ENCODE measurements at places on chromosomes 16 and 17.

DNA sequence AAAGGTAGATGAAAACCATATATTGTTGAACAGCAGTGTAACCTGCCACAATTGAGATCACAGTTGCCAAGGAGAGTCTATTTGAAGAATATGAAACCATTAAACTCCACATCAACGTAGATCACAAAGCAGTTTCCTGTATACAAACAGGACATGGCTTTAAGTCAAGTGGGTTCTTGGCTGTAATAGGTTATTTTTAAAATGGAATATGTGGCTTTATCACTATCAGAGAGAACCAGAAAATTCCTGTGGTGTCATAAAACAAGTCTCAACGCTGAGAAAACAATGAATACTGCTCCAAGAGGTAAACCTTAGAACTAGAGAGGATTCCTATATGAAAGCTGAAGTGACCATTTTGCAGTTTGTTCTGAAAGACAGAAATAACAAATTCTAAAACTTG, 999.7 kb downstream of the CDH11 start:
- no peak for DNase-seq

DNA sequence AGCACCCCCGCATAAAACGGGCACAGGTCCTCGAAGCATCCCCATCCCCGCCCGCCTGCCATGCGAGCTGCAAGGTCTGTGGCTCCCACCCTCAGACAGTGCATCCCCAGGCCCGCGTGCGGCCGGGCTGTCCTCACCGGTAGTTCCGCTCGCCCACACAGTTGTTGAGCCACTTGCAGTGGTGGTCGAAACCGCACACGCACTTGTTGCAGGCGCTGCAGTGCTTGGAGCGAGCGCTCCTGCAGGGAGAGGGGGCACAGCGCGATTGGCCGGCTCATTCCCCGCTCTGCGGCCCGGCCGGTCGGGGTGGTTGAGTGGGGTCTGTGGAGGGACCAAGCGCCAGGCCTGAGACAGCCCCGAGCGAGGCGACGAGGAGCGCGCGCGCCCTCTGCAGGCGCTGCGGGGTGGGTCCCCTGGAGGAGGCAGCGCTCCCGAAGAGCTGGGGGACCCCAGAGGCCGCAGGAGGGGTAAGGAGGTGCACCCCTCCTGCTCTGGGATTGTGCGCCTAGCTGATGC, 6.0 kb upstream of the TPPP3 start:
- DNase-seq = no peak

GRCh38 chr17:7747635-7748071, 30.1 kb downstream of the DNAH2 start:
- DNase-seq = no peak

DNA sequence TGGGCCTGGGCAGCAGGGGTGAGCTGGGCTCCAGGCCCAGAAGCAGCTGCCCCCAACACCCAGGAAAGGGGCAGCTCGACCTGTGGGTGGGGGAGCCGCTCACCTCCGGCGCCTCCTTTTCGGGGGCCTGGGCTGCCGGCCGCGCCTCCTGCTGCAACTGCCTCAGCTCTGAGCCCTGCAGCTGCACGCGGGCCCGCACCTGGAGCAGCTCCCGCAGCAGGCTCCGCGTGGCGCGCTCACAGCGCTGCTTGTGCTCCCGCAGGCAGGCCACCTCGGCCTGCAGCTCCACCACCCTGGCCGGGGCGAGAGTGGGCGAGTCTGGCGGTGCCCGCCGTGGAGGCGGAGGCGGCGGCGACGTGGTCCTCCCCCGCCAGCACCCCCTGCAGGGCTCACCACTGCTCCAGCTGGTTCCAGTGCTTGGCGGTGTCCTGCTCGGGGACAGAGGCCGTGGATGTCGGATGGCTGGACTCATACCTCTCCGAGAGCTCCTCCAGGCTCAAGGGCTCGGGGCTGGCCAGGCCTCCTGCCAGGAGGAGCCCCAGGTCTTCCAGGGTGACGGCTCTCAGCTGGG, 868 bp downstream of the CCDC154 start:
- DNase-seq = no peak

- DNase-seq = no peak
Measured at GRCh38 chr16:63289834-63290460, 1253.7 kb upstream of the CDH8 start.

- DNase-seq = no peak
Measured at GRCh38 chr17:74156878-74157277, 46.6 kb upstream of the RPL38 start.

DNA sequence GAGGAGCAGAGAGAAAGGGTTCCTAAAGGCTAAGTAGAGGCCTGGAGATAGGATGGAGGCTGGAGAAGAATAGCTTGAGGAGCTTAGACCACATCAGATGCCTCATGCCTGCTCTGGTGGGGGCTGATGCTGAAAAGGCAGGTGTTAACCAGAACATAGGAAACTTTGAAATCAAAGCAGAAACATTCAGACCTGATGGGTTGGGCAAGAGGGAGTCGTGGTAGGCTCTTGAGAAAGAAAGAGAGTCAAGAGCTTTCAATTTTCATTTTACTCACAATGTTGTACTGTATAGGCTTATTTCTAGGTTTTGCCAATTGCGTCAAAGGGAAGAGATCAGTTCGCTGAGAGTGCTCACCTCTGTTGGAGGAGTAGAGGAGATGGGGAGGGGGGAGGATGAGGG, 406.6 kb upstream of the SALL1 start:
- no peak for DNase-seq

DNA sequence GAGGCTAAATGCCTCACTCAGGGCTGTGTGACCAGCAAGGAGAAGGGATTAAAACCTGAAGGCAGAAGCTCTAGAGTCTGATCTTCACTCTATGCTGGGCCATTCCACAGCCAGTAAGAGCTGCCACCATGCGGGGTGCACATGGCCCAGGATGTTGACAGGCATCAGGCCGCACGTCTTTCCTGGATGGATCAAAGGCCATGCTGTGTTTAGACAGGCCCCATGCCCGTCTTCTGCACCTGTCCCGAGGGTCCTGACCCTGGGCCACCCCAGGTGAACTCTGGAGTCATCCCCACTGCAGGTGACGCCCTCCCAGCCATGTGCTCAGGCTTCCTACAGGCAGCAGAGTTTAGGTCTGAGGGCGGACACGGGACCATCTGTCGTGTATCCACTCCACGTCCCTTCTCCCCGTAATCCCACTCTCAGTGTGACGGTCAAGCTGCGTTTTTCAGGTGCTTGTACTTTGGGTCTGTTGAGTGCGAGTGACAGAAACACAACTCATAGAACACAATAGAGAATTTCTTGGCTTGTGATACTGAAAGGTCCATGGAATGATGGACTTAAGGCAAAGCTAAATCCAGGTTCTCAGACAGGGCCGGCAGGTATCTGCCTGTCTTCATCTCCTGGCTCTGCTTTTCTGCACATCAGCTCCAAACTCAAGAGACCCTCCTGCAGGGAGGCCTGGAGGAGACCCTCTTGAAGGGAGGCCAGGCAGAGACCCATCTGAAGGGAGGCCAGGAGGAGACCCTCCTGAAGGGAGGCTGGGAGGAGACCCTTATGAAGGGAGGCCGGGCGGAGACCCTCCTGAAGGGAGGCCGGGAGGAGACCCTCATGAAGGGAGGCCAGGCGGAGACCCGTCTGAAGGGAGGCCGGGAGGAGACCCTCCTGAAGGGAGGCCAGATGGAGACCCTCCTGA, 13.2 kb downstream of the ZNF469 start:
- no peak for DNase-seq

- peak; percentile 9 for DNase-seq
Measured at GRCh38 chr17:67689534-67690177, 28.1 kb upstream of the NOL11 start.

- DNase-seq = no peak
Measured at GRCh38 chr17:46763416-46763815, 55.1 kb downstream of the WNT3 start.

DNA sequence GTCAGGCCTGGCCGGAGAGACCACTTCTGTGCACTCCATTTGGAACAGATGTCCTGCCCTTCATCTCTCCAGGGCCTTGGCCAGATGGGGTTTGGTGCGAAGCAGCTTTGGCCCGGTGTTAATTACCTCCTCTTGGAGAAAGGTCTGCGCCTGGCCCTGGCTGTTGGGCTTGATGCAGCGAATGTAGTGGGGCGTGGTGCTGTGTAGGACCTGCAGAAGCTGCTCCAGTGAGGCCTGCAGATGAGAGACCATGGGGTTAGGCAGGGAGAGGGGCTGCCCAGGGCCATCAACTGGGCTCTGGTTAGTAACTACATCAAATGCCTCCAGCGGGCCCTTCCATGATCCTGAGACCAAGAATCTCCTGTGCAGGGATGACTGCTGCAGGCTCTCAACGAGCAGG, 18.7 kb downstream of the ZNHIT3 start:
- DNase-seq = no peak

DNA sequence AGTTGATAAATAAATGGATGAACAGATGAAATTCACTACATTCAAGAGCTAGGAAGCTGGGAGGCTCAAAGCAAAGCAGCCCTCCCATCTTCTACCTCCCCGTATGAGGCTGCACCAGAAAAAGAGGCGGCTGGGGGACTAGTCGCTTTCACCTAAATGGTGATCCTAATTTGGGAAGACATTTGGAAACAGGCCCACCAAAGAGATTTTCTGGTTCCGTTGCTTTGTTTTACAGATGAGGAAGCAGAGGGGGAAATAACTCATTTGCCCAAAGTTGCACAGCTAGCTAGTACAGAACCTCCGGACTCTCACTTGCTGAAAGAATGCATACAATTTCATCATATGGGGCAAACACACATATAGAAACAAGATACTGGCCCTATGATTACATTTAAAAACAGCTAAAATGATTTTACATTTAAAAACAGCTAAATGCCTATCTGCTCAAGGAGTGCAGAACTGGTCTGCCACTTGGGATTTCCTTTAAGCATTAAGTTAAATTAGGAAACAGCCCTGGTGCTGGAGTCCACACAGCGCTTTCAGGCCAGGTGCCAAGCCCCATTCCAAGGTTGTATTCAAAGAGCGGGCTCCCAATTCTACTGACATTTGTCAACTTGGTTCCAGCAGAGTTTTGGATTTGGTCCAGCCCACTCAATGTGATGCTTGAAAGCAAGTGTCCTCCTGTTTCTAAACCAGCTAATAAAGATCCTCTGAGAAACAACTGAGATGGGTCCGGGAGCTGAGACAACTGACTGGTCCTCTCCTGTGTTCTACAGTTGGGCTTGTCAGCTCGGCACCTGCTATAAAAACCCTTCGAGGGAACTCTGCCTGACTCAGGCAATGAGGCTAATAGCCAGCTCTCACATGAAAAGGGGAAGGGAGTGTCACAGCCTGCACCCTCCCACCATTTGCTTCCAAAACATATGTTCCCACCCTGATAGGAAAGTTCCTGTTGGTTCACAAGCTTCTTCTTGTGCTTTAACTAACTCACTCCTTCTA, 11.7 kb downstream of the ERN1 start:
- DNase-seq = no peak

DNA sequence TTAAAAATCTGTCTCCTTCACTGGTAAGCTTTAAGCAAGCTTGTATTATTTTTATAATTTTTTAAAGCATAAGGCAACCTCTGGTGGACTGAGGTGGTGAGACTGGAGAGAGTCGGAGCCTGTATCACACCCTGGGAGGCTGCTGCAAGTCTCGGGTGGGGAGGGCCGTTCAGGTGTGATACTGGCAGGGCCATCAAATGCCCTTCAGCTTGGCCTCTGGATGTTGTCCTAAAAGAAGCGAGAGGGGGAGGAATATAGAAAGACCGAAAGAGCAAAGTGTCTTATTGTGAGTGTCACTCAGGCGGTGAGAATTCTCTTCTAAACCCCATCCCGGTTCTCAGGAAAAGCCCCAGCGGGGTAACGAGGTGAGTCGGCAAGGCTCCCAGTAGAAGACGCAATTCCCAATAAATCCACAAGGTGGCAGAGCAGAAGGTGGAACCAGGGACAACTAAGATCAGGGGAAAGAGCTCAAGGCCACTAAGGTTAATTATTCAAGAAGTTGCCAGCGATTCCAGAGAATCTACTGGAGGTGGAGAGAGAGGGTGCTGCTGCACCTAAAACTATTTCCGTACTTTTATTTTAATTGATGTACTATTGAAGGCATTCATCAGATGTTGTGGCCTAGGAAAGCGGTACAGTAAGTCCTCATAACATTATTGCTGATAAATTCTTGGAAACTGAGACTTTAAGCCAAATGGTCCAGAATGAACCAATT, 14.1 kb downstream of the C17orf67 start:
- DNase-seq = peak; percentile 24

- no peak for DNase-seq
Measured at GRCh38 chr17:72465191-72466024, 344.6 kb downstream of the SOX9 start.

DNA sequence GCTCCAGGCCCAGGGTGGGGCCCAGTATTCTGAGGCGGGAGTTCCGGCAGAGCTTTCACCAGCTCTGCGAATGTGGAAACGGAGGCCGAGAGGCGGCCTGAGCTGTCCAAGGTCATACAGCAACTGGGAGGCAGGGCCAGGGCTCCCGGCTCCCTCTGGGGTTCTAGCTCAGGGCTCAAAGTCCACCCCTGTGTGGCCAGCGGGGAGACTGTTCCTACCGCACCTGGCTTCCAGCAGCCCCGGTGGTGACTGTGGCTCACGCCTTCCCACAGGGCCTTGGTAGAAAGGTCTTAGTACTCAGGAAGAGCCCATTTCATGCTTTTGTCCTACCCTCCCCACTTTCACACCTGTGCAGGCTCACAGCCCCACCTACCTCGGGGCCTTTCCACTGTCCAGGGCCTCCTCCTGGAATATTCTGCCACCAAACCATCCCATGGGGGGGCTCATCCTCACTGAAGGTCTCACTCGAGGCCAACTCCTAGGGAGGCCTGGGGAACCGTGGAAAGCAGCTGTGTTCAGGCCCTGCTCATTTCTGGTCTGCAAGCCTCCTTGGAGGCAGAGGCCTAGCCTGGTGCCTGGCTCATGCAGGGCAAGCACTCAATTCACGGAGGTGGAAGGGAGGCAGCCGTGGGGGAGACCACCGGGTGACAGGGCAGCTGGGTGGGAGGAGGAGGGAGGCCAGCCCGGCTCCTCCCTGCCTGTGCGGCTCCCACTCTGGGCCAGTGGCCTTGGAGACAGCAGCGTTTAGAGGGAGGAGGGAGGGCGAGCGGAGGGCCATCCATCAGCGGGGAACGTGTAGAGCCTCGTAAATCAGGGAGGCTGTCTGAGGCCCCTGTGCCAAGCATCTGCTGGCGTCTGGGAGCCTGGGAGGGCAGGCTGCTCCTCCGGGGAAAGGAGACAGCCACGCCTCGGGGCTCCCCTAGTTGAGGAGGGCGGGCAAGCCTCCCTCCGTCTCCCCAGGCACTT, 12.7 kb upstream of the DOC2B start:
- no peak for DNase-seq

All from activated CD4-positive, CD25-positive, alpha-beta regulatory T cell (primary cell).